ENCODE measurements at places on chromosomes 2 and 18.

GRCh38 chr2:2026252-2026831 is 282.0 kb upstream of the PXDN start:
- DNase-seq, result no peak

DNA sequence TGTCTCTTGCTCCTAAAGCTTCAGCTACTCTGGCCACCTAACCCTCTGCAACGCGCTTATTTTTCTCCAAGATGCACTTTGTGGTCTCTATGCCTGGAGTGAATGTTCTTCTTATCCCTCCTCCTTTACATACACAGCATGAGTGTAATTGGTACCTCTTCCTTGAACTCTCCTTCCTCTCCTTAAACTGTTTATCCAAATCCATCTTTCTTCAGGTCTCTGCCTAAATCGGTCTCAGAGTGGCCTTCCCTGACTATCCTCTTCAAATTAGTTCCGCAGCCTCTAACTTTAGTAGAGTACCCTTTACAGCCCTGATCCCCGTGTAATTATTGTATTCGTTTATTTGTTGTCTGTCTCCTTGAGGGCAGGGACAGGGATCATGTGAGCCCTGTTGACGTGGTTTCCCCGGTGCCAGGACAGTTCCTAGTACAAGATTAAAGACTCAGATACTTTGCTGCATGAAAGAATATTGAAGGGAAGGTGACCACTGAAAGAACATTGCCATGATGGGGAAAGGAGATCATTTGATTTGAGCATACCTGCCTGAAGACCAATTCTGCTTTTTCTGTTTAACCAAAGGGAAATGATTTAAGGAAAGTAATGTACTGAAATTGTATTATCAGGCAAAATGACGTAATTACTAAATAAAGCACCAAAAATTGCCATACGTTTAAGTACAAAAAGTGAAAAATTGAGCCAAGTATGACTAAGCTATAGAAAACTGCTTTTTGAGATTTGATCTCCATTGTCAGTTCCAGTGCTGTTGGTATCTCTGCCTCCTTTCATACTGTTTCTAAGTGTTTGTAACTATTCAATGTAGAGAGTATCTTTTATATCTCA is 1.2 kb downstream of the CNOT9 start:
- no peak for DNase-seq

- DNase-seq, result no peak
Observed at GRCh38 chr18:52190195-52190594, 149.8 kb upstream of the DCC start.

DNA sequence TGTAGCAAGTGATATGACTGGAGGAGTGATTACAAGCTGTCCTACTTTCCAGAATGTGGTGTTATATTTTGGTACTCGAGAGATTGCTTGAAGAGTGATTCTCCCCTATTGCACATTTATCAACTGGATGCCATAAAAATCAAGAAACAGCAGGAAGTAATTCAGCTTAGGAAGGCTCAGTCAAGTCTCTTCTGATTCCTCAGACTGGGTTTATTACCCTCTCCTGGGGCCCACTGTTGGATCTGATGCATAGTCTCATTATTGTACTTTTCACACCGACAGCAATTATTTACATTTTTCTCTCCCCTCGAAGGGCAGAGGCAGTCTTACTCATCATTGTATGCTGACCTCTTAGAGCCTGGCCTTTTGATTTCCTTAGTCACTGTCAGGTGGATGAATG is 9.3 kb downstream of the NOSTRIN start:
- no peak for DNase-seq

Data from effector memory CD4-positive, alpha-beta T cell (primary cell).